ENCODE measurements at places on chromosomes 3 and 15. TPM values are rescaled to one million over a fixed set of nuclear protein-coding genes. Genes with fewer than 3 reads are reported as not detected.

IQCF5 gene
- total RNA-seq: not detected

UROC1 gene
- not detected for total RNA-seq

ZNF660 gene
- total RNA-seq: 0.29 TPM

CHRM5 gene
- not detected for total RNA-seq

LRRIQ4 gene
- total RNA-seq: not detected

RLBP1 gene
- not detected for total RNA-seq

Measured in myometrial cell (primary cell).